ENCODE measurements at places on chromosomes 2 and 18. TPM values are rescaled to one million over a fixed set of nuclear protein-coding genes. Genes with fewer than 3 reads are reported as not detected.

- H3K27me3 ChIP-seq, result no peaks in the 10 kb centered on the region
- DNase-seq, result no peak
- no peak overlapping the region for H3K4me3 ChIP-seq
- H3K27ac ChIP-seq, result no peak overlapping the region
- H3K4me1 ChIP-seq, result no peaks in the 10 kb centered on the region
These were observed 44.7 kb downstream of the TANC1 start for GRCh38 chr2:159013103-159013502.

Gene FAP
- not detected for total RNA-seq

Gene INPP5D
- 154 TPM for total RNA-seq

- H3K36me3 ChIP-seq, result peaks cover 31% of the 10 kb centered on the region
- no peak for DNase-seq
- no peaks in the 10 kb centered on the region for H3K27me3 ChIP-seq
These were observed 2.1 kb downstream of the MDH1 start for GRCh38 chr2:63590626-63591408.

Gene RIOK3
- 151 TPM for total RNA-seq

Gene CYTIP
- 490 TPM for total RNA-seq

Gene ACMSD
- total RNA-seq, result not detected

DNA sequence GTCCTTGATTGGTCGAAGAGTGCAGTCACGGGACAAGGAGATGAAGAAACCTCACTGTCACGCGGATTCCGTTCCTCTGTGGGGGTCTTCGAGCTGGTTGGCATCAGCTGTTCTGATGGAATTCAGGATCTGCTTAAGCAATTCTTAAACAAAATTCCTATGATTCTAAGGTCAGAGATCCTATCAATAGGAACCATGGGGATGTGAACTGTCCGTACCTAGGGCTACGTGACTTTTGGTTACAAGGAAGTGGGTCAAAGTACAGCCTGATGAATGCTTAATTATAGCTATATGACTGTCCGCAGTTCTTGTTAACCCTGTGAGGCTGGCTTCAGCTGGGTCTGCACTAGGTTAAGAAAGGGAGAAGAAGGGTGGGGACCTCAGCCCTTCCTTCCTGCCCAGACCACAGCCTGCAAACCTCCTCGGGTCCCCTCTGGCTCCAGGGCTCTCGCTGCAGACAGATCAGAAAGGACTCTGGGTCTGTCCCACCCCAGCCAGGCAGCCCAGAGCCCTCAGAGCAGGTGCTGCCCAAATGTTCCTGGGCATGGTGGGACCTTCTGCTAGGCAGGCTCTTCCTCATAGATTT is 44.2 kb upstream of the TAF1B start:
- H3K27me3 ChIP-seq, result no peaks in the 10 kb centered on the region
- H3K36me3 ChIP-seq, result no peaks in the 10 kb centered on the region
- peak overlapping the region; percentile 28 for H3K4me3 ChIP-seq
- no peak for DNase-seq
- H3K27ac ChIP-seq, result no peak overlapping the region
- H3K4me1 ChIP-seq, result peaks cover 46% of the 10 kb centered on the region

DNA sequence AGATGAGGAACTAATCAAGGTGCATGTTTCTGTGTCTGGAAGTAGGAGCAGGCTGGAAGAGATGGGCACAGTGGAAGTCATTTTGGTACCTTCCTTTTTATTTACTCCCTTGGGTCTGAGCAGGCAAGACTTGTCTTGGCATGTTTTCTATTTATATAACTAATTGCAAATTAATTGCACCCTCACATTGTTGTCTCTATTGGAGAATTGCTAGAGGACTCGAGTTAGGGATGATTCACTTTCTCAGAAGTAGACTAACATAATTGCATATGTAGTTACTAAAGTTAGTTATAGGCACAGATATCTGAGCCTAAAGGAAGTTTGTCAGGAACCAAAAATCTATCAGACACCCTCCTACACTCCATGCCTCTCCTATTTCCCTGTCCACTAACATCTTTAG is 92.8 kb upstream of the NRP2 start:
- H3K27me3 ChIP-seq, result peaks cover 5% of the 10 kb centered on the region
- H3K36me3 ChIP-seq, result no peaks in the 10 kb centered on the region
- no peak overlapping the region for H3K27ac ChIP-seq
- H3K4me1 ChIP-seq, result no peaks in the 10 kb centered on the region
